ENCODE measurements at places on chromosomes 4 and X.

DNA sequence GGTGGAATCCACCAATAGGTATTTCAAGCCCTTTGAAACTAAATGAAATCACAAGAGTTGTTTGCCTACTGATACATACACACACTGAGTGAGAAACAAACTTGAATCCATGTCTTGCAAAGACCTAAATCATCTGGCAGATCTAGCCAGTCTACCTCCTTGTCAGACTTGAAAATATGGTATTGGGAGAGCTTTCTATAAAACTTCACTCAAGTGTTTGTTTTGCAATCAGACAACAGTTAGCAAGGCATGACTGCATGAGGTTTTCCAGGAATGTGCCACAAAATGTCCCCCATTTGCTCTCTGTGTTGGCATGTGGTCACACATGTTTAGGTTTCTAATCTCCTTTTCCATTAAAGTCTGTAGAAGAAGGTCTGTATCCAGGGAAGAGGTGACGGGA lies 52.4 kb downstream of the MAP3K15 start:
- DNase-seq = no peak

DNA sequence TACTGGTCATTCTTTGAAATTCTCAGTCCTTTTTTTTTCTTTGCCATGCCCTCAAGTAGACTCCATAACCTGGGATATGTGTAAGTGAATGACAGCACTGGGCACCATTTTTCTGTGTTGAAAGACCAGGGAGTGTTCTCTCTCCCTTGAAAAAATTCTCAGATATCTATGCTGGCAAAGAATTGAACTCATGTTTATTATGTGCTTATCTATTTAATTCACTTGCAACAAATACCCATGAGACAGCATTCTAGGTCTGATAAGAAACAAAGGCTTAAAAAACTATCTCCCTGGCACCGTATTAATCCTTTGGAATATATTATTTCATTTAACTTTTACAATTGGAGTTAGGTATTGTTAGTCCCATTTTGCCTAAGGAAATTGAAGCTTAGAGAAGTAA lies 36.7 kb downstream of the LARP7 start:
- DNase-seq = no peak

DNA sequence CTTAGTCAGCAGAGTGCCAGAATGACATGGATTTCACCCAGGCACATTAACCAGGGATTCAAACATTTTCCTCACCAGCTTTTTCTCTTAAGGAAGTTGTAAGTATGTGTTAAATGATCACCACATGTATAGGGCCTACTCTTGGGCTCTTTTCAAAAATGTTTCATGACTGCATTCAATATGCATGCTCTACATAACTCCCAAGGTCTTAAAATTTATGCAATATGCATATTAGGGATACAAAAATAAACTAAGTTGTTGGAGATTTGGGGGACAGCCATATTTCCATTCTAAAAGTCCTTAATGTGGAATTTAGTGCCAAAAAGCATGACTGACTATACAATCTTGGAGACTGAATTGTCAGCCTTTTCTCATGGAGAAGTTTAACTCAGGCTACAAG lies 25.0 kb upstream of the TRPC5OS start:
- DNase-seq = no peak

DNA sequence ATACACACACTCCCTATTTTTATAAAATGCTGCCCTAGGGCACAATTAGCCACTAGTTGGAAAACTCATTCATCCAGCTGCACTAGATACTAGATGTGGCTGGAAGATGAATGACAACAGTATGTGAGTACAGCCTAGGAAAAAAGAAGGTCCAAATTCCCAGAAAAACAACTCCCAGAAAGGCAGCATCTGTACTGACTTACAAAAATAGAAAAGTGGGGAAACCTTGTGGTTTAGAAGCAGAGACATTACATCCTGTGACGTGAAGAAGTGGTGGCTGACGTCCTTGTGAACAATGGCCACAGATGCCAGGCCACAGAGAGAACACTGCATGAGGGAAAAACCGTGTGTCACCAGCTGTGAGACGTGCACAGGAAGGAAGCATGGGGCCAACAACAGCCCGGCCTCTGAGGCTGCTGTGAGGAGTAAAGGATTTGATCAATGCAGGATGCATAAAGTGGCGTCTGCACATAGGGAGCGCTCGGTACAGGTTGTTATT lies 81.2 kb downstream of the SPRY1 start:
- no peak for DNase-seq

DNA sequence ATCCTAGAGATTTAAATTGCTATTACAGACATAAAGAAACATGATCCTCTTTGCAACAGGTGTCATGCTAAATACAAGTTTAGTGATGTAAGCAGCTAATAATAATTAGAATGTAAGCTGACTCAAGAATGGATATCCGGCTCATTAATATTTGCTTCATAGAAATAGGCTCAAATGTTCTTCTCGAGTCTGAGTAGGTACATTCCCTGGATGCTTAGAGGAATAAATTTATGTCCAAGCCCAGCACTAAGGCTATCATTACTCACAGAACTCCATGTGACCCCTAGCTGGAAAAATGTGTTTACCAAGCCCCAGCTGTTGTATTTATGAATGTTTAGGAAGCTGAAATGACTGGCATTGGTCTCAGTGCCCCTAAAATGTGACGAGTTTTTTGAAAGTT lies 87.6 kb upstream of the TSPAN7 start:
- no peak for DNase-seq

- DNase-seq = no peak
Measured at GRCh38 chr4:99664716-99665115, 7.1 kb upstream of the C4orf54 start.

GRCh38 chrX:26442340-26442739 lies 226.4 kb downstream of the MAGEB5 start:
- DNase-seq = no peak

GRCh38 chr4:121728798-121729226 lies 32.0 kb upstream of the ANXA5 start:
- no peak for DNase-seq

GRCh38 chr4:59535541-59535940 lies 1664.6 kb upstream of the ADGRL3 start:
- DNase-seq = no peak

DNA sequence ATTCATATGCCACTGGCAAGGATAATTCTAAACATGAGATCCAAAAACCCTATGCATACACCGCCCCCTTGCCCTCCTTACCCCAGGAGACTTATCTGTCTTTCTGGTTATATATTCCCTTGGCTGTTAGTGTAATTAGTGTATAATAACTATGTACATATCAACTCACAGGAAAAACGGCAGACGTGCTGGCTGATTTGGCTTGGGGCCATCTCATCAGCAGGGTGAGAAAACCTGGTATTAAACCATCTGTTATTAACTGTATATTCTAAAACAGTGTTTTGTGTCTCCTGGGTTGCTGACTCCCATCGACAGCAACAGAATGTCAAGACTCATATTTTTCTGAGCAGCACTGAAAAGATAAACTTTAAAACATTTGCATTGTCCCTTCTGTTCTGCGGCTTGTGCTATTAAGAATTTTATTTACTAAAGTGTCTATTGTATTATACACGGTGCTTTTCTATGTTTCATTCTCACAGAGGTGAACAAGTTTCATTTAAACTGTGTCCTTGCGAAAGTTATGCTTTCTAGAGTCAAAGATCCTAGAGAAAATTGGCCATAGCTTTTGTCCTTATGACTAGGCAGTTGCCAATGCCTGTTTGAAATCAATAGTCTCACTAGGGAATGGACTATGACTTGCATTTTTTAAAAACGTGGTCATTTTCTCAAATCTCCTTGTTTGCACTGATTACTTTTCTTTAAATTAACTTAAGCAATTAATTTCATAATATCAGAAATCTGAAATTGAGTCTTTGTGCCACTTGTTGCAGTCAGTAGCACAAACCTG lies 211.5 kb upstream of the MID1 start:
- no peak for DNase-seq

DNA sequence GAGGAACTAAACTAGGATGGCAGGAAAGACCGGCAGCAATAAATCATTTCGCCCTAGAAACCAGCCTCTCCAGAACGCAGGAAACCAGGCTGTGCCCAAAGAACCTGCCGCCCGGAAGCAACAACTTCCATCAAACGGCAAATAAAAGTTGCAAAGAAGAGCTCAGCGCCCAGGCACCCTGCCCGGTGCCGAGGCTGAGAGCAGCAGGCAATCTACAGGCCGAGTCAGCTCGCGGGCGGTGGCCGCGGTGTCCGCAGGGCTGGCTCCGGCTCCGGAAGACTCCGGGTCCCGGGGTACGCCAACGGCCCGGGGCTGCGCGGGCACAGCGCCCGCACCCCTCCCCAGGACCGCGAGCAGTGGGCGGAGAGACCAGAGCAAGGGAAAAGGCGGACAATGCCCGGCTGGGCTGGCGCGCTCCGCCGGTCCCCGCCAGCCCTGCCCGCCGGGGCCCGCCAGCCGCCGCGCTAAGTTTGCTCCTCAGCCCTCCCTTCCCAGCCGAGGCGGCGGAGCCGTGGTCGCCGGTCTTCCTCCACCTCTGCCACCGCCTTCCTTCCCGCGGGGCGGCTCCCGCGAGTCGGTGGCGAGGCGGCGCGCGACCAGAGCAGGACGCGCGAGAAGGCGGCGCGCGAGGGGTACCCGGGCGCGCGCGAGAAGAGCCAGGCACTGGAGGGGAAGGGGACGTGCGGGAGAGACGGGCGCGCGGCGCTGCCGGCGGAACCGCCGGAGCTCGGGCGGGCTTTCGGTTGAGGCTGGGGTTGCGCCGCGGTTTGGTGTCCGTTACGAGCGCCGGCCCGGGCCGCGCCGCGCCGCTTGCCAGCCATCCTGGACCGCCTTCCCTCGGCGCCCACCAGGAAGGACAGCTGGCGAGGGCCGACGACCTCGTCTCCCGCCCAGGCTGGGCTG lies 733 bp downstream of the FRYL start:
- DNase-seq = no peak

- no peak for DNase-seq
Measured at GRCh38 chr4:145842224-145842887, 96.3 kb downstream of the ZNF827 start.

DNA sequence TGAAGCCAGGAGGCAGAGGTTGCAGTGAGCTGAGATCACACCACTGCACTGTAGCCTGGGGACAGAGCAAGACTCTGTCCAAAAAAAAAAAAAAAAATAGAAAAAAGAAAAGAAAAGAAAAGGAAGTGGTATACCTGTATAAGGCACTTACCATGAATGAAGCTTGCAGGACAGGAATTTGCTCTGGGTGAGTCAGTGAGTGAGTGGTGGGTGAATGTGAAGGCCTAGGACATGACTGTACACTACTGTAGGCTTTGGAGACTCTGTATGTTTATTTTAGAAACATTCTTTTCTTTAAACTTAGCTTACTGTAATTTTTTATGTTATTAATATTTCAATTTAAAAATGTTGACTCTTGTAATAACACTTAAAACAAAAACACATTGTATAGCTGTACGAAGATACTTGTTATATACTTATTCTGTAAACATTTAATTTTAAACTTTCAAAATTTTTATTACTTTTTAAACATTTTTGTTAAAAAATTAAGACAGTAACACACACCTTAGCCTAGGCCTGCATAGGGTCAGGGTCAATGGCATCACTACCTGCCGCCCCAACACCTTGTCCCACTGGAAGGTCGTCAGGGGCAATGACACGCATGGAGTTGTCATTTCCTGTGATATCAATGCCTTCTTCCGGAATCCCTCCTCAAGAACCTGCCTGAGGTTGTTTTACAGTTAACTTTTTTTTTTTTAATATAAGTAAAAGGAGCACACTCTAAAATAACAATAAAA lies 78.7 kb downstream of the CLNK start:
- no peak for DNase-seq

GRCh38 chrX:134685668-134686067 lies 27.4 kb upstream of the PLAC1 start:
- no peak for DNase-seq

- DNase-seq = no peak
Measured at GRCh38 chrX:72408885-72409284, 103.2 kb upstream of the CITED1 start.

- no peak for DNase-seq
Measured at GRCh38 chr4:181364504-181364903, 878.7 kb upstream of the TENM3 start.

DNA sequence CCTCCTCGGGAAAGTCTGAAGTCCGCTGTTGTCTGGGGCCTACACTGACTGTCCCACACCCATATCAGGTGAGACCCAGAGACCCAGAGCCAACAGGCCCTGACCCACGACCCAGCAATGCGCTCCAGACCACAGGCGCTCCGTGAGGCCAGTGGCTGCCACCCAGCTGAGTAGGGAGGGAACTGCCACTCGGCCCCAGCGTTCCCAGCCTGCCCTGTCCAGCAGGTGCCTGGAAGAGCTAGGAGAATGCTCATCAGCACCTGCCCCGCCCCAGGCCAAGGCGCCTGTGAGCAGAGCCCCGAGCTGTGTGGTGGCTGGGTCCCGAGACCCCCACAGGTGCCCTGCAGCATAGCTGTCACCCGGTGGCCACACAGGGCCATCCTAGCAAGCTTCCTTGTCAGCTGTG lies 2.7 kb downstream of the SPON2 start:
- no peak for DNase-seq

GRCh38 chrX:50799531-50799961 lies 14.4 kb downstream of the SHROOM4 start:
- DNase-seq = peak; percentile 18

DNA sequence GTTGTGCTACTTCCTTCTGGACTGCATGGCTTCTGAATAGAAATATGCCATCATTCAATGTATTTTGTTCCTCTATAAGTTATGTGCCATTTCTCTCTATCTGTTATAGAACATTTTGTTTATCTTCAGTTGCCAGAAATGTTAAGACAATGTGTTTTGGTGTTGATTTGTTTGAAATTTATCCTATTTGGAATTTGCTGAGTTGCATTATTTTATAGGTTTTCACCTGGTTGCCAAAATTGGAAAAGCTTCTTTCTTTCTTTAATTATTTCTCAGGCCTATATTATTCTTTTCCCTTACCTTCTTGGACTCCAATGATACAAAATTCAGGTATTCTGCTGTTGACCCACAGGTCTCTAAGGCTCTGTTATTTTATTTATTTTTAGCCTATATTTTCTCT lies 33.4 kb upstream of the CFAP47 start:
- DNase-seq = no peak

GRCh38 chr4:184801781-184802696 lies 23.7 kb downstream of the ACSL1 start:
- no peak for DNase-seq

DNA sequence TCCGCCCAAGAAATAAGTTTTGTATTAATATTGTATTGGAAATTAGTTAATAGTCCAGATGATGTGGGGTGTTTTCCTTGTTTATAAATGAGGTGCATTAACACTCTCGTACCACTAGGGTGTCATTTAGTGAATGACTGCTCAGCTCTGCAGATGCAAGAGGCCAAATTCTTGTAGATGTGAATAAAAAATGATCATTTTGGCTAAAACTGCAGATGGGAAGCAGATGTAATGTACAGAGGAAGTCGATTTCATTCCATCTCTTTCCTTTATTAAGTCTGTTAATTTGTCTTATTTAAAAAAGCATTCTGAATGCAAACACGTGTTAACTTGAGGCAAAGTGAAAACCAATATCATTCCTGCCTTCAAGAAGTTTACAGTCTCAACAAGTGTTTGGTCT lies 108.1 kb downstream of the DHX15 start:
- no peak for DNase-seq

DNA sequence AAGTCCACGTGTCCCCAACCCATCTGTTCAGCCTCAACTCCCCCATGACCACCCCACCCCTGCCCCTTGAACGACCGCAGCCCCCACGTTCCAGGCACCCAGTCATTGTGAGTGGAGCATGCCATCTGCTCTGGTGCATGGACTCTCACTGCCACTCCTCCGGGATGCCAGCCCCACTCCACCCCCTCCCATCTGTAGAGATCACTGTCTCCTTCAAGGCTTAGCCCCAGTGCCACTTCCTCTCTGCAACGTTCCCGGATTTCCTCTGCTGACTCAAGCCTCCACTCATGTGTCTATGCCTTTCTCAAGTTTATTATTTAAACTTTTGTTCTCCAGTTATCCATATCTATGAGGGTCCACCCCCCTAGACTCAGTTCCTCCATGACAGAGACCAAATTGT lies 54.0 kb downstream of the MAML3 start:
- no peak for DNase-seq

All from BJ (cell line).